ENCODE measurements at places on chromosomes 12 and 14. TPM values are rescaled to one million over a fixed set of nuclear protein-coding genes. Genes with fewer than 3 reads are reported as not detected.

Gene PRPH
- not detected for total RNA-seq

- H3K36me3 ChIP-seq, result no peaks in the 10 kb centered on the region
- DNase-seq, result no peak
- no peak overlapping the region for H3K4me3 ChIP-seq
Measured at GRCh38 chr12:31855427-31855826, 103.8 kb upstream of the RESF1 start.

DNA sequence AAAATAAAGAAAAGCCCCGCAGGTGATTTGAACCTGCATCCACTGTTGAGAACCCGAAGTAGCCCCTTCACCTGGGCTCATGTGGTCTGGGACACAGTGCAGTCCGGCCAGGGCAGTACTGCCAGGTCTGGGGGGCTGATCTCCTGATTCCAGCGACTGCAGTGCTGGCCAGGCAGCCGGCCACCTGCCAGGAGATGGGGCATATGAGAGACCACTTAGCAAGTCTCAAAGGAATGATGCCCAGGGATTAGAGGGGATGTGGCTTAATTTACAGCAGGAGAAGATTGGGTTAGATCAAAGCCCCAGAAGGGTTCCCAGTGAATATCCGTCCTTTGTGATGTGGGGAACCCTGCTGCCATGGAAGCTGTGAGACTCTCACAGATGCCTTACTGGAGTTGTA, 113.3 kb downstream of the PRMT8 start:
- DNase-seq, result no peak
- H3K36me3 ChIP-seq, result no peaks in the 10 kb centered on the region
- H3K27me3 ChIP-seq, result peaks cover 29% of the 10 kb centered on the region

- H3K27me3 ChIP-seq, result no peaks in the 10 kb centered on the region
- H3K4me3 ChIP-seq, result no peak overlapping the region
- no peaks in the 10 kb centered on the region for H3K36me3 ChIP-seq
- H3K4me1 ChIP-seq, result peaks cover 8% of the 10 kb centered on the region
Measured at GRCh38 chr12:26648584-26648983, 184.4 kb downstream of the ITPR2 start.

DNA sequence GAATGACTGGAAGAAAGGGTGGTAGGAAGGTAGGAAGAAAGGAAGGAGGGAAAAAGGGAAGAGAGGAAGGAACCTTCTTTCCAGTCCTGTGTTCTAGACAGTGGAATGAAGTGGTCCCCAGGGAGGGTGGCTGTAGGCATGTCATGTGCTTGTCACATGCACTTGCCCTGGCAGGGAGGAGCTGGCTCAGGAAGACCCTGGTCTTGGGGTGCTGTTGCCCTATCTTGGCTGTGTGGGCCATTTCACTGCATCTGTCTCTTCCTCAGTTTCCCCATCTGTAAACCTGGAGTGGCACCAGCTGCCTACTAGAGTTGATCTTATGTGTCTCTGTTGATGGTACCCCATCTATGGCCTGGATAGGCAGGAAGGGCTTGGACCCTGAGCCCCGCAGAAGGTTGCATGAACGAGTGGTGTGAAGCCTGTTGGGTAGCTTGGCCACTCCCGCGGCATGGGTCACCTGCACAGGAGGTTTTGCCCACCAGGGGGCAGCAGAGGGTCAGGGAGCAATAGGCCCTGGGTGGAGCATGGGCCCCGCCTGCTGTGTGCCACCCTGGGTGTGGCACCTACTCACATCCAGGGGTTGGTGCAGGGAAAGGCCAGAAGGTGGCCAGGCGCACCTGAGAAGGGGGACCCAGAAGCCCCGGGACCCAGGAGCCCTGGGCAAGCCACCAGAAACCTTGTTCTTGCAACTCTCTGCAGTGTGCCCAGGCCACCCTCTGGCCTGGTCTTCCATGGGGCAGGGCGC, 25.1 kb downstream of the MEG3 start:
- H3K36me3 ChIP-seq, result no peaks in the 10 kb centered on the region
- peaks cover 17% of the 10 kb centered on the region for H3K4me1 ChIP-seq
- H3K4me3 ChIP-seq, result no peak overlapping the region
- peak; percentile 76 for DNase-seq
- H3K27me3 ChIP-seq, result no peaks in the 10 kb centered on the region

DNA sequence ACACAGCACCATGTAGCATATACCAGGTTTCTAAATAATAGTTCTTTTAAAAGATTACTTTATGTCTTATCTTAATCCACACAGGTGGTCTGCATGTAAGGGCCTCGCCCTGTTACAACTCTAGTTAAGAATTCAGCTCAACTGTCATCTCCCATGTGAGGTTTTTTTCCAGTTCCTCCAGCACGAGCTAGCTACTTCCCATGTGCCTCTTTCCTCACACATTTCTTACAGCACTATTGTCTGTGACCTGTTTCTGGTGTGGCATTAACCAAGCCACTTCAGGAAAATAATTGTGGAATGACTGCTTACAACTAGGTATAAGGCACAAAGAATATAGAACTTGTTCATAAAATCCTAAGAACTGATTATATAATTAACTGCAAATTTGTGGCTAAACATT, 65.5 kb downstream of the SH2B3 start:
- H3K36me3 ChIP-seq, result peaks cover 33% of the 10 kb centered on the region
- H3K27ac ChIP-seq, result no peak overlapping the region
- no peak for DNase-seq
- H3K4me3 ChIP-seq, result no peak overlapping the region
